ENCODE measurements at places on chromosomes 13 and 19.

- no peak for DNase-seq
Observed at GRCh38 chr13:102176846-102177245, 225.0 kb downstream of the FGF14 start.

GRCh38 chr13:113663934-113664333, 3.1 kb upstream of the GRK1 start:
- no peak for DNase-seq

GRCh38 chr13:51270623-51271415, 48.6 kb downstream of the FAM124A start:
- DNase-seq, result no peak

DNA sequence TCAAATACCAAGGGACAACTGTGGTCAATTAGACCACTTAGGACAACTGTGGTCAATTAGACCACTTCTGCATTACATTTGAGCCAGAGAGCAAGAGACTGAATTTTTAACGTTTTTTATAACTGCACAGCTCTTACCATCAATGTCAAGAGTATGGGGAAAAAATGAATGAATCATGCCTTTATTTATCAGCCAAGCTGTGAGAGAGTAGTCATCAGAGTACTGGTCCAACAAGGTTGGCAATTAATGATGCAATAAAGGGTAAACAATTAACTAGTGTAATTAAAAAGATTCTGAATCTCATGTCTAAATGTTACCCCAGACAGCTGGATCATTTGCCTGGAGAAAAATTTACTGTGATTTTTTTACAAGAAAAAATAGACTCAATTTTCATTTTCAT, 381.1 kb downstream of the LIG4 start:
- DNase-seq, result no peak

DNA sequence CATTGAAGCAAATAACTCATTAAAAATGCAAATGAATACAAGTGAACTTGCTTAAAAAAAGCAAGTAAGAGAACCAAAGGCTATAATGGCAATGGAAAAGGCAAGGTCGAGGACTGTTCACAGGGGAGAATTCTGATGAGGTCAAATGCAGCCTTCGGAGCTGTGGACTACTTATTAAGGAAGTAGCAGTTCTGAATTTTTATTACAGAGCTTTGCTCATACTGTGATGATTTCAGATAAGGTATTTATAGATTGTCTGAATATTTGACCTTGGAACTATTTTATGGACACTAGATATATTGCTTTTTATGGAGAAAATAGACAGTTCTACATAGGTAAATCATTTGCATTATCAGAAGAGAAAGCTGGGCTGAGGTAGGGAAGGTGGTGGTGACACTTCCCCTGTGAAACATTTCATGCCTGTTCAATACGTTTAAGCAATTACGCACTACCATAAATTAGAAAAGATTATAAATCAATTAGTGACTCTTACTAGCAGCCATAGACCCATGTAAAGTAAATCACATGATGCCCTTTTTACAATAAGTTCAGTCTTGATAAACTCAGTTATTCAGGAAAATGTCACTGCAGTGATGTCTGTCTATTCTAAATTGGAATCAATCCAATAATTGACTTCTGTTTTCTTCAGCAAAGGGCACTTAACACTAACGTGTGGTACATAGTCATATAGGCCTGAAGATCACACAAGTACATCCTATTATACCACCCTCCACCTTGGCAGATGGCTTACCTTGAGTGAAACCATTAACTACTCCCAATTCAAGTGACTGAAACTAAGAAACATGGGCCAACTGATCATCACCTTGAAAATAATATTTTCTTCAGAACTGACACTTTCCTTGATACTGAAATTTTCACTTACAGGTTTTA, 260.0 kb downstream of the KLF12 start:
- no peak for DNase-seq
